T-helper 17 cell (primary cell): ENCODE measurements at places on chromosomes 11 and 22.
A peak's percentile ranks its signal among the peaks of the same experiment; 100 is the strongest.

DNA sequence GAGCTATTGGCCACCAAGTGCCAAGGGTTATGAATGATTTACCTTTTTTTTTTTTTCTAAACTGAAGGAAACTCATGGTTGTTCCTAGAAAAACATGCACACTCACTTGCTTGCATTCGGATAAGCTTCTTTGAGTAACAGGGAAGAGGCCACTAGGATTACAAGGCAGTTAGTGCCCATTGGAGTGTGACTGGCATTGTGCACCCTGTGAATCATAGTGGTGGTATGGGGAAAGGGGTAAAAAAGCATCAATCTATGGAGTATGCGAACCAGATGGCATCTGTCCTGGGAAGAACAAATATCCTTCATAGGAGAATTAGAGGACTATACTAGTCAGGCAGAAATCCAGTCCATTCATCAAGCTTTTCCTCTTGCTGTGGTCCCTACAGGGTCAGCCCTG, 24.2 kb downstream of the CD44 start:
- peak overlapping the region; percentile 33 for H3K4me3 ChIP-seq
- no peaks in the 10 kb centered on the region for H3K27me3 ChIP-seq
- H3K4me1 ChIP-seq, result peaks cover 92% of the 10 kb centered on the region
- peak overlapping the region; percentile 99 for H3K27ac ChIP-seq
- DNase-seq, result no peak
- peaks cover 3% of the 10 kb centered on the region for H3K36me3 ChIP-seq

DNA sequence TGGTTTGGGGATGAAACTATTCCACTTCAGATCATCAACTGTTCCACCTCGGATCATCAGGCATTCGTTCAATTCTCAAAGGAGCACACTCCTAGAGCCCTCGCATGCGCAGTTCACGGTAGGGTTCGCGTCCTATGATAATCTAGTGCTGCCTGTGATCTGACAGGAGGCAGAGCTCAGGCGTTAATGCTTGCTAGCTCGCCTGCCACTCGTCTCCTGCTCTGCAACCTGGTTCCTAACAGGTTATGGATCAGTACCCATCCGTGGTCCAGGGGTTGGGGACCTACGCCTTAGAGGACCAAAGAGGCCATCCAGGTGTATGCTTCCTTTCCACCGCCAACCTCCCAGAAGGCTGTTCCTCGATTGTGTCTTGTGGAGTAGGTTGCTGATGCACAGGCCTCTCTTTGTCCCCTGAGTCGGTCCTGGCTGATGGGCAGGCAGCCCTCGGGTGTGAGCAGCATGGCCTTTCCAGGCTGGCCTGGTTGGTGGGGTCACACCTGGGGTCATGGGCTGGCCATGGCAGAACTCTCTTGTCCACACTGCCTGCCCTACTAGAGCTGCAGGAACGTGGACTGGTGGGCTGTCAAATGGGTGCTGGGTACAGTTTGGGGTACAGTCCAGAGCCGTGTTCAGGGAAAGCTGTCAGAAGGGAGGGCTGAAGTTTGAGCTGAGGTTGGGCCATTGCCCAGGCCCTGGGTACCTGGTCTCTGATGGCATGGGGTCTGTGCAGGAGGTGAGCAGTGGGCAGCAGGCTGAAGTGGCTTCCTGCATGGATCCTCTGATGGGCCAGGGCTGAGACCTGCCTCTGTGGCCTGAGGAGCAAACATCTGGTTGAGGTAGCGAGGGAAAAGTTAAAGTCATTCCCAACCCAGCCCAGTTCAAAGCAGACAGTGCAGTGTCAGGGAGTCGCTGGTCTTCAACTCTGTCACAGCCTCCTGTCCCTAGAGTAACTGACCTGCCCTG, 11.1 kb downstream of the PRDM11 start:
- H3K27ac ChIP-seq, result no peak overlapping the region
- H3K27me3 ChIP-seq, result no peaks in the 10 kb centered on the region
- peaks cover 22% of the 10 kb centered on the region for H3K4me1 ChIP-seq
- DNase-seq, result no peak

- H3K36me3 ChIP-seq, result peaks cover 3% of the 10 kb centered on the region
- H3K4me1 ChIP-seq, result peaks cover 33% of the 10 kb centered on the region
- H3K27me3 ChIP-seq, result no peaks in the 10 kb centered on the region
- no peak for DNase-seq
Measured at GRCh38 chr22:37624017-37624365, 15.4 kb downstream of the GGA1 start.

- peaks cover 35% of the 10 kb centered on the region for H3K27me3 ChIP-seq
- no peak overlapping the region for H3K27ac ChIP-seq
- H3K4me1 ChIP-seq, result no peaks in the 10 kb centered on the region
- H3K36me3 ChIP-seq, result peaks cover 3% of the 10 kb centered on the region
- H3K4me3 ChIP-seq, result no peak overlapping the region
Measured at GRCh38 chr11:17528181-17528691, 16.0 kb downstream of the USH1C start.

- H3K4me3 ChIP-seq, result no peak overlapping the region
- H3K36me3 ChIP-seq, result no peaks in the 10 kb centered on the region
- H3K27ac ChIP-seq, result no peak overlapping the region
- peaks cover 2% of the 10 kb centered on the region for H3K4me1 ChIP-seq
- peaks cover 46% of the 10 kb centered on the region for H3K27me3 ChIP-seq
- DNase-seq, result no peak
Measured at GRCh38 chr22:44954149-44954548, 55.7 kb downstream of the PHF21B start.

GRCh38 chr11:46222490-46223251, 54.8 kb upstream of the CREB3L1 start:
- peaks cover 59% of the 10 kb centered on the region for H3K27me3 ChIP-seq
- no peak for DNase-seq
- no peak overlapping the region for H3K4me3 ChIP-seq
- no peaks in the 10 kb centered on the region for H3K36me3 ChIP-seq
- peaks cover 2% of the 10 kb centered on the region for H3K4me1 ChIP-seq

GRCh38 chr22:46107089-46107664, 43.1 kb upstream of the PPARA start:
- H3K36me3 ChIP-seq, result no peaks in the 10 kb centered on the region
- no peak overlapping the region for H3K4me3 ChIP-seq
- no peaks in the 10 kb centered on the region for H3K4me1 ChIP-seq

GRCh38 chr11:130455483-130456127, 7.2 kb downstream of the ADAMTS15 start:
- no peak overlapping the region for H3K4me3 ChIP-seq
- H3K36me3 ChIP-seq, result peaks cover 3% of the 10 kb centered on the region
- no peak overlapping the region for H3K27ac ChIP-seq
- peaks cover 80% of the 10 kb centered on the region for H3K27me3 ChIP-seq
